ENCODE measurements at places on chromosomes 6 and 20. TPM values are rescaled to one million over a fixed set of nuclear protein-coding genes. Genes with fewer than 3 reads are reported as not detected.

The MTFR2 gene
- polyA plus RNA-seq: not detected

The RBL1 gene
- 1.0 TPM for polyA plus RNA-seq

The TMEM30A gene
- 21.8 TPM for polyA plus RNA-seq

The SMIM29 gene
- polyA plus RNA-seq: 50.4 TPM

All from heart left ventricle (tissue), 16 donors.